ENCODE measurements at places on chromosomes 5 and 9.

DNA sequence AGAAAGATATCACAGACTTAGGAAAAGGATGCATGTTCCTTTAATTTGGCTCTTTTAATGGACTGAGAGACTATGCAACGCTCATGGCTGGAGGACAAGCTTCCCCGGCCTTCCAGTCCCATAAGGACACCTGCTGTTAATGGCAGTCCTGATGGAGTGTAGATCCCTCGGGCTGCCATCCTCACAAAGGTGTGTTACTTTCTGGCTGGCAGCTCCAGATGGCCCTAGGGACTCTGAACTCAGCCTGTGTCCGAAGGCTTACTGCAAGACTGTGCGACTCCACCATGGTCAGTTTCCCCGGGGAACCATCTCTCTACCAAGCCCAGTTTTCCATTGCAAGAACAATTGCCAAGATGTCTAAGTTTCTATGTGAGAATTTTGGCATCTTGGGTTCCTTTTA, 25.5 kb upstream of the KCNIP1 start:
- no peak for DNase-seq

DNA sequence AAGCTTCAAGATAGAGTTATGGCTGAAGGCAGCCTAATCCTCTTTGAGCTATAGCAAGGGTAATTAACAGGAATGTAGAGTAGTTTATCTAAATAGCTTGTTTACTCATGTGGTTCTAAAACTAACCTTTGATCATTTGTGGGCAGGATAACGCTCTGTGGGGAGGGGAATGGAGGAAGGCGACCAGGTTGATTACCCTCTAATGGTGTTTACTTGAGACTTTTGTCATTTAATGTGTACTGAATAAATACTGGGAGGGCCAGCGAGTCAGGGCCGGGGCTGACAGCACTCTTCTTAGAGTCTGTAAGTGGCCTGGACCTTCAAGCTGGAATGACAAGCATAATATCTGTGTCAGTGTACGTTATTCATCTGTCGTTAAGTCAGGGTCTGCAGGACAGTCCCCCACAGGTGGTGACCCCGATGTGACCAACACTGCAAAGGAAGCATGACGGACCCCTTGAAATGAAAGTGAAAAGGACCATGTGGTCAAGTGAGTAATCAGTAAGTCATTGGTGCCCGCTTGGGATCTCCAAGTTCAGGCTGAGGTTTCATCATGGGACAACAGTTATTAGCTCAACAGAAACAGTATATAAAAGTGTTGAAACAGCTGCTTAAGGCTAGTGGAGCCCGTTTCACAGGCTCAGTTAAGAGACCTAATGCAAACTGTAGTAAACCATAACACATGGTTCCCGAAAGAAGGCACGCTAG, 162.6 kb downstream of the CPLANE1 start:
- DNase-seq: peak; percentile 81

GRCh38 chr9:14188011-14188410, 125.9 kb downstream of the NFIB start:
- DNase-seq: no peak

GRCh38 chr9:123861086-123861755, 68.7 kb downstream of the DENND1A start:
- DNase-seq: no peak

DNA sequence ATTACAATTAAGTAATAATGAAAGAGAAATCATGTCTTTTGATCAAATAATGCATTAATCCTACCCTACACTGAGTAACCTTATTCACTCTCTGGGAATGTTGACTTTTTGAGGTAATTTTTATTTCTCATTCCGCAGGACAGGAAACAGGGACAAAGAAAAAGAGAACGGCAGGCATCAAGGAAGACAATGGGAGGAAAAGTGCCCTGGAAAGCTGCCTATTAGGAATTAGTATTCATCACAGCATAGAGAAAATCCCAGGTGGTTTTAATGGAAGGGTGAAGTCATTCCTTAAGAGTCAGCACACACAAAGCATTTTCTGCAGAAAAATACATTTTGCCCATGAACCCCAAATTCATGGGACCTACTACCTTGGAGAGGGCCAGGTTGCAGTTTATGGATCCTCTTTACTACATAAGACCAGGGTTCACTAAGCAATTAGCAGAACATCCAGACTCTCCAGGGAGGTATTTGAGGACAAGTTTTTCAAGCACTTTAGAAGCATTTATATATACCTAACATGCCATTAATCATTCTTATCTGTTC, 9.4 kb downstream of the FSTL4 start:
- no peak for DNase-seq

DNA sequence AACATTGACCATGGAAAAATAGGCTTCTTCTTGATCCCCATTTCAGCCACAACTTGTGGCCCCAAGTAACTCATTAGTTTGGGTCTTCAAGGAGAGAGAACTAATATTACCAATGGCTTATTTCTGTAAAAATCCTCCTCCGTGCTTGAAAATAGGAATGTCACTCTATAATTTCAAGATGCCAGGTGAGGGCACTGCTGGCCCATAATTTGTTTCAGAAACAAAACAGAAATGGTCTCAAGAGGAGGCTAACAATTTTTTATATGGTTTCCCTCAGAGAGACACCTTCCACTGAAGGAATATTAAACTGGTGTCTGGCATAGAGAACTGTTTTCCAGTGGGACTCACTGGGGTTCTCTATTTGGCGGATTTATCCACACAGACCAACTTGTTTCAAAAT, 437.0 kb upstream of the TRPC7 start:
- no peak for DNase-seq

DNA sequence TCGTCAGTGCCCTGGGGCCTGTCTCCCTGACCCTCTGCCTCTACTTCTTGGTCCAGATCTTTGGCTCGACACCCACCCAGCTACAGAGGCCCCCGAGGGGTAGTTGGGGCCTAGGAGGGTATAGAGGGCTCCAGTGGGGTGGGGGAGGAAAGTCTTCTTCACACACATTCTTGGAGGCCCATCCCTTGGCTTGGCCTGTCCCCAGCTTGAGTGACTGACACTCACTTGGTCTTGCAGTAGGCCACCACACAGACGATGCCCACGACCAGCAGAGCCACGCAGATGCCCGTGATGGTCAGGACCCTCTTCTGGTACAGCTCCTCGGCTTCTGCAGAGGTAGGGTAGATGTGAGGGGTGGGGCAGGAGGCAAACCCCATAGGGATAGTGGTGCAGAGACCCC, 59.8 kb downstream of the PSD2 start:
- DNase-seq: no peak

- no peak for DNase-seq
Measured at GRCh38 chr5:11642438-11642837, 261.8 kb downstream of the CTNND2 start.

DNA sequence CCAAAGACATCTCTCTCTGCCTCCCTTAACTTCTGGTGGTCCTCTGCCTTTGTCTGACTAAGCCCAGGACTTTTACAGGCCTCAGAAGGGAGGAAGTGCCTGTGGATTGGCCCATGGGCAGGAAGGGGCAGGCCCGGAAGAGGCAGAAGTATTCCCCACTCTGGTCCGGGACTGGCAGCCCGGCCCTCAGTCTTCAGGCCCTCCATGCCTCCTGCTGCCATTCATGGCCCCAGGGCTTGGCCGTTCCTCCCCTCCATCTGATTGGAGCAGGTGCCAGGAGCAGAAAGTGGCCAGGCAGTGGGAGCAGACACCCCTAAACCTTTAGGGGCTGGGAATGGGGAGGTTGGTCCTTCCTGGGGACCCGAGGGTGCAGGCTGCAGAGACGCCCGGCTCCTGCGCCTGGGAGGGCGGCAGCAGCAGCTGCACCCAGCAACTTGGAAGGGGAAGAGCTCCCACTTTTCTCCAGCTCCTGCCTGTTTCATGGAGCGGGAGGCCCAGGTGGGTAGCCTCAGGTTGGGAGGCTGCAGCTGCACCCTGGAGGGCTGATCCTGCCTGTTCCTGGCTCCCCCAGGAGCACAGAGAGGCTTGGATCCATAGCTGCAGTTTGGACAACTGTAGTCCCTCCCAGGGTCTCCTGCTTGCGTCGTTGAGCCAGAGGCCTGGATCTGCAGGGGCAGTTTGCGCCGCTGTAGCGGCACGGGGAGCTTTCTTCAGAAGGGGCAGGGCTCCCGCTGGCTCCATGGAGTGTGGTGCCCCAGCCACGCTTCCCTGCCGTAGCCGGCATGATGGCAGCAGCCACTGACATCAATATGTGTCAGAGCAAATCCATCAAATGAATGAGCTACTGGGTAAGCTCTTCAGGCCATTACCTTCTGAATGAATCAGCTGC, 661.5 kb upstream of the NUDT12 start:
- DNase-seq: no peak

GRCh38 chr5:111386832-111387162, 125.5 kb downstream of the STARD4 start:
- DNase-seq: no peak

DNA sequence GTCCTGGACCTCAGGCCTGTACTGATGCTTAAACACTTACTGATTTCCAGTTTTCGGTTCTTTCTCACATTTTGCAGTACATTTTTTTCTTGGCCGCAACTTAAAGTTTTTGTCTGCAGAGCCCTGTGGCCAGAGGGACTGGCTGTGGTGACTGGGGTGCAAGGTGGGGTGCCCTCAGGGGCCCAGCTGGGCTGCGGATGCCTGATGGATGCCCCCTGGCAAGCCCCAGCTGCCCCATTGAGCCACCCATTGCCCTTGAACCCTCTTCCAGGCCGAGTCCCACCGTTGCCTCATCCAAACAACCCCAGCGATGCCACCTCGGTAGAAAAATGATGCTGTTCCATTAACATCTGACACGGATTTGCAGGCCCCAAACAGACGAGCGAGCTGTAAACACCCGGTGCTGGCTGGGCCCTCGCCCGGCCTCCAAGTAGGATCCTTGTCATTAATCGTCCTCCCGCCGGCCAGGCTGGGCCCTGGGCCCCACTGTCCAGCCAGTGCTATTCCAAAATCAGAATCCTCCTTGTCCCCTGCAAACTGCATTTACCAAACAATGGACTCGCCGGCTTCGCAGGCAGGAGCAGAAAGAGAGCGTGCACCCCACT, 107.9 kb downstream of the PHF2 start:
- DNase-seq: no peak

- peak; percentile 67 for DNase-seq
Measured at GRCh38 chr9:111287127-111287526, 42.9 kb downstream of the OR2K2 start.

DNA sequence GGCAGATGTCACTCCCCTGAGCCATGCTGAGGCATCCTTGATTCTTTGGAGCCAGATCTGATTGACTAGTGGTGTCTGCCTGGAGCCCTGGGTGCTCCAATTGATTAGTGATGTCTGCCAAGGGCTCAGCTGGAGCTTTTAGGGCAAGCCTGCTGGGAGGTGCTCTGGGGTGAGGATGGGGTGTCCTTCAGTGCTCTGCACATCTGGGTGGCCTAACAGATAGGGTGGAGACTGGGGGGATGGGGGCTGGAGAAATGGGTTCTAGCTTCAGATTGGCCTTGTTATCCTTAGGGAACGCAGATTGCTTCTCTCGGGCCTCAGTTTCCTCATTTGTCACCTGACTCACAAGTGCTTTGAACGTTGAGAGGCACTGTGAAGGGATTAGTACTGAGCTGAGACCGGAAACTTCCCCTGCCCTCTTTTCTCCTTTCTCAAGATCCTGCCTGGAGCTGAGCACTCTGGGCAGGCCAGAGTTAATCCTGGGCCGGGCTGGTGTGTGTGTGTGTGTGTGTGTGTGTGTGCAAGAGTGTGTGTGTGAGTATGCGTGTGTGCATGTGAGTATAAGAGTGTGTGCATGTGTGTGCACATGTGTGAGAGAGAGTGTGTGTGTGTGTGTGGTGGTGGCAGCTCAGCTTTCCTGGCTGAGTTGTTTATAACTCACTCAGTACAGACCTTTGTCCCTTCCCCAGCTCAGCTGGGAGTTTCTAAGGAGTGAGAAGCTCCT, 5.6 kb upstream of the IER5L start:
- DNase-seq: no peak

DNA sequence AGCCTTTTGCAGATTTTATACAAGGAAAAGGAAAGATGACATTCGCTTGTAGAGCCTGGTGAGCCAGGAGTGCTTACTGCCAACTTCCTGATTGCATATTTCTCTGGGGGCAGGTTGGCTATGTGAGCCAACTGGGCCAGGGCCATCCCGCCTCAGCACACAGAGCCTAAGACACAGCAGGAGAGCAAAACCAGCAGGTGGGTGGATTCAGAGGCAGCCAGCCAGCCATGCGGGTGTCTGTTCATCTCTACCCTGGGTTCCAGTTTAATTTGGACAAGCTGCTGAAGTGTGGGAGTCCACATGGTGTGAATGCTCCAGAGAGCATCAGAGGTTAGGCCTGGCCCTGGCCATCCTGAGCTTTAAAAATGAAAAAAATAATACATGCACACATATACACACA, 291.4 kb downstream of the ARHGEF28 start:
- DNase-seq: no peak

DNA sequence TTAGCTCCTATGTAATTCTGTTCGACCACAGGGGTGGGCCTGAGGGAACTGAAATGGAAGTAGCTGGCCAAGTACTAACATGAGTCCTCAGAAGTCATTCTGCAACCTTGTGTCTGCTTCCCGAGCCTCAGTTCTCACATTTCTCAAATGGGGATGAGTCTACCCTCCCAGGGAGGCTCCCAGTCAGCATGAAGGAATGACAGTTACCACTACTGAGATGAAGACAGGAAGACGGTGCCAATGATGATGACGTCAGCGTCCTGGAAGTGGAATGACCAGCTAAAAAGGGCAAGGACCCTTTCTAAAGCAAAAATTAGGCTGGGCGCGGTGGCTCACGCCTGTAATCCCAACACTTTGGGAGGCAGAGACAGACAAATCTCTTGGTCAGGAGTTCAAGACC, 6.8 kb downstream of the PIP5KL1 start:
- DNase-seq: peak; percentile 91

Measured in RCC 7860 (cell line).